Stimulated activated naive CD8-positive, alpha-beta T cell treated with anti-CD3 and anti-CD28 coated beads, Interleukin-15, amount 100 ng/mL, for 72 hours (primary cell): ENCODE measurements at places on chromosomes 6 and 20.

DNA sequence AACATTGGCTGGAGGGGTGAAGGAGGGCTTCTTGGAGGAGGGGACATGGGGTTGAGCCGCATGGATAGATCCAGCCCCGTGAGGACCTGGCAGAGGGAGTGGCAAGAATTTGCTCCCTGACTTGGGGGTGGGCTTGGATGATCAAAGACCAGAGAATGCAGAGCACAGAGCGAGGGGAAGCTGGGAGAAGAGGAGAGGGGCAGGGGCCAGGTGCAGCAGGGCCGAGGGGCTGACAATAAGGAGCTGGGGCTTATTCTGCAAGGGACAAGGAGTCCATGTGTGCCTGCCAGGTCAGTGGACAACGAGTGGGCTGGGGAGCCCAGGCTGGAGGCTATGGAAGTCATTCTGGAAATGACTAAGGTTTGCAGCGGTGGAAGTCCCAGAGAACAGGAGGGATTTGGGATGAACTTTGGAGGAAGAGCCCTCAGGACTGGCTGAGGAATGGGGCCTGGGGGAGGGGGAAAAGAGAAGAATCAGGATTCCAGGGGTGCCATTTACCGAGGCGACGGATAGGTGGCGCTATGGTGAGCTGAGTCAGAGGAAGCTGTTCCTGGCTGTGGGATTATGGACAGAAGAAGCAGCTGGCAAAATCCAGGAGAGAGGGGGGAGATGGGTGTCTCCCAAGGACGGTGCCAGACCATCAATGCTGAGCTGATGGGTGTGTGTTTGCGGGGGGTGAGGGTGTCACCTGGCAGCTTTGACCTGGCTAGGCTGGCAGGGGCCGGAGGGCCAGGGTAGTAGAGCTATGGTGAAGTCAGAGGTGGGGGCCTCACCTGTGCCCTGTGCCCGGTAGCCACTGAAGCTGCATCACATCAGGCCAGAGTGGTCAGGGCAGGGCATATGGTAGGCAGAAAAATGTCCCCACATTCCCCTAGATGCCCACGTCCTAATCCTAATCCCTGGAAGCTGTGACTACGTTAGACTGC is 7.8 kb downstream of the KCNG1 start:
- DNase-seq, result no peak

DNA sequence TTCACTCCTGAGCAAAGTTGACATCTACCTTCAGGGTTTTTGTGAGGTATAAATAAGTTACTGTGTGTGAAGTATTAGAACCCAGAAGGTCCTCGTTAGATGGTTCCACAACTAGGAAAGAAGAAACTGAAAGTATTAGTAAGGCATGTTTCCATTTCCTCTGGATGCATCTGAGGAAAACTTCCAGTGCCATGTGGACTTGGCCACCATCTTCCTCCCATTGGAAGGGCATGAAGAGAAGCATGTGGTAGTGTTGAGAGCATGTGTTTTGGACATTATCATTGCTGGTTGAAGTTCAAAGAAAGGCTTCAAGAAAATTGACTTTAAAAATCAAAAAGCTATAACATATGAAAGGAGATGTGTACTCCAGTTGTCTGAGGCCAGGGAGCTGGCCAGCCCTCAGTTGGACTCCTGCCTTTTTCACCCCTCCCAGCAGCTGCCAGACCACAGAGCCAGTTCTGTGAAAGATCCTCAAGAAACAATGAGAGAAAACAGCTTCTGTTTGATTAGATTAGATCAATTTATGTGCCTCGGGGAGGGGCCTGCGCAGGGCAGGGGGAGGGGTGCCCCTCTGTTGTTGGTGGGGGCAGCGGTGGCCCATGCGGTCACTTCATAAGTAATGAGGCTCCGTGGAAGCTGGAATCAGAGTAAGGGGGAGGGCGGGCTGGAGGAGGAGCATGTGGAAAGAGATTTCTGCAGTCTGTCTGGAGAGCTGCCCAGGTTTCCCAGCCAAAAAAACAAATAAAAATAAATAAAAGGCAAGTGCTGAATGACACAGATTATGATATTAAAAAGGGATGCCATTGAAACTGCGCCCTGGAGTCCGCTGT is 154.0 kb downstream of the JARID2 start:
- DNase-seq, result no peak

- DNase-seq, result no peak
Observed at GRCh38 chr6:125781314-125781868, 9.4 kb upstream of the NCOA7 start.

DNA sequence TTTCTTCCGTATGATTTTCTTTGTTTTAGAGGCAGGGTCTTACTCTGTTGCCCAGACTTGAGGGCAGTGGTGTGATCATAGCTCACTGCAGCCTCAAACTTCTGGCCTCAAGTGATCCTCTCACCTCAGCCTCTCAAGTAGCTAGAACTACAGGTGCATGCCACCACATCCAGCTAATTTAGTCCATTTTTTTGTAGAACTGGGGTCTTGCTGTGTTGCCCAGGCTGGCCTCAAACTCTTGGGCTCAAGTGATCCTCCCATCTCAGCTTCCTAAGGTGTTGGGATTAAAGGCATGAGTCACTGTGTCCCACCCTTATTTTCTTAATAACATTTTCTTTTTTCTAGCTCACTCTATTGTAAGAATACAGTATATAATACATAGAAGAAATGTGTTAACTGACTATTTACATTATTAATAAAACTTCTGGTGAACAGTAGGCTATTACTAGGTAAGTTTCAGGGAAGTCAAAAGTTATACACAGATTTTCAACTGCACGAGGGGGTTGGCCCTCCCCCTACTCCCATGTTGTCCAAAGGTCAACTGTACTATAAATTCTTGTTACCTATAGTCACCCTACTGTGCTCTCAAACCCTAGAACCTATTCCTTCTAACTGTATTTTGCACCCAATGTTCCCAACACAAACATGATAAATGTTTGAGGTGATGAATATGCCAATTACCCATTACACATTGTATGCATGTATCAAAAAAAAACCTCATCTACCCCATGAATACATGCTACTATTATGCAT is 56.3 kb downstream of the PXDC1 start:
- no peak for DNase-seq

GRCh38 chr20:39528436-39528835 is 566.3 kb downstream of the DHX35 start:
- DNase-seq, result no peak

- DNase-seq, result no peak
Observed at GRCh38 chr6:137832110-137832509, 34.9 kb upstream of the TNFAIP3 start.

- DNase-seq, result no peak
Observed at GRCh38 chr6:93036835-93037234, 382.5 kb downstream of the EPHA7 start.

GRCh38 chr20:1685304-1686052 is 27.9 kb upstream of the SIRPG start:
- no peak for DNase-seq

GRCh38 chr20:53622247-53623133 is 28.9 kb upstream of the ZNF217 start:
- no peak for DNase-seq

- DNase-seq, result no peak
Observed at GRCh38 chr6:150176152-150176551, 33.3 kb downstream of the PPP1R14C start.

GRCh38 chr6:23608931-23609435 is 517.0 kb upstream of the NRSN1 start:
- DNase-seq, result no peak

DNA sequence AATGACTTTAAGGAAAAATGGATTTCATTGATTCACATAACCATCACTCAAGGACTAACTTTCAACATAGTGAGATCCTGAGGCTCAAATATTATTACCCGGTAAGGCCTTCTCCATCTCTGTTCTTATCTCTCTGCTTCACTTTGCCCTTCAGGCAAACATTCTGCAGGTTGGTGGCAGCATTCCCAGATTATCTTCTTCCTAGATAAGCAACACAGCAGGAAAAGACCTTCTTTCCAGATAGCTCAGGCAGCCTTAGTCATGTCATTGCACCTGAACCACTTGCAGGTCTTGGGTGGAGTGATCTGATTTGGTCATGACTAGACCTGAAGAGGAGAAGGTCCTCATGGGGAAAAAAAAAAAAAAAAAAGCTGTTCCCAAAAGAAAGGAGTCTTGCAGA is 5.3 kb upstream of the HIVEP2 start:
- DNase-seq, result no peak
